ENCODE measurements at places on chromosomes 1 and 21.
A peak's percentile ranks its signal among the peaks of the same experiment; 100 is the strongest.

GRCh38 chr1:89550995-89551394 is 26.4 kb downstream of the LRRC8B start:
- DNase-seq, result no peak

- DNase-seq, result peak; percentile 60
Measured at GRCh38 chr21:36135391-36136102, 668 bp downstream of the CBR3 start.

GRCh38 chr1:11912000-11912399 is 14.2 kb downstream of the KIAA2013 start:
- DNase-seq, result no peak

DNA sequence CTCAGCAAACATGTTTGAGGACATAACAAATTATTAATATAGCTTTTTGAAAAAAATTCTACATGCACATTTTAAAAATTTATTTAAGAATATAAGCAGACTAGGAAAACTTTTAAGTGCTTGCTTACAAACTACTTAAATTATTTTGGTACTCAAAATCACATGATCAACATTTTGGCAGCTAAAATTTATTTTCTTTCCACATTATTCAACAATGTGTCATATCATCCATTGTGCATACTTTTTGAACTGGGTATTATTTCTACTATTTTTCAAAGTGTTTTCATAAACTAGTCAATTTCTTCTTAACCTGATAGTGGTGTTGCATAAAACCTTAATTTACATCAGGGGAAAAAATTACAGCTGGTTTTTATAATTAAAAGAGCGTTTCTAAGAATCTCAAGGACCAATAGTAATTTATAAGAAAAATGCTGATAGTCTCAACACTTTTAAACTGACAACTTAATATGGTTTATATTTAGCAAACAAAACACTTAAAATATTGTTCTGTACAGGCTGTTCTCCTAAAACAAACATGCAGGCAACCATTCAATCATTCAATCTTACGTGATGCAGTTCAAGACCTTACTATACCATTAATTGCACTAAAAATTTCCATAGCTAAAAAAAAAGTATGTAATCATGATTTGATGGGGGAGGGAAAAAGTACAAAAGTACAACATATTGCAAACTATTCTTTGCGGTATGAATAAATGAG is 105.0 kb downstream of the GPATCH2 start:
- no peak for DNase-seq

DNA sequence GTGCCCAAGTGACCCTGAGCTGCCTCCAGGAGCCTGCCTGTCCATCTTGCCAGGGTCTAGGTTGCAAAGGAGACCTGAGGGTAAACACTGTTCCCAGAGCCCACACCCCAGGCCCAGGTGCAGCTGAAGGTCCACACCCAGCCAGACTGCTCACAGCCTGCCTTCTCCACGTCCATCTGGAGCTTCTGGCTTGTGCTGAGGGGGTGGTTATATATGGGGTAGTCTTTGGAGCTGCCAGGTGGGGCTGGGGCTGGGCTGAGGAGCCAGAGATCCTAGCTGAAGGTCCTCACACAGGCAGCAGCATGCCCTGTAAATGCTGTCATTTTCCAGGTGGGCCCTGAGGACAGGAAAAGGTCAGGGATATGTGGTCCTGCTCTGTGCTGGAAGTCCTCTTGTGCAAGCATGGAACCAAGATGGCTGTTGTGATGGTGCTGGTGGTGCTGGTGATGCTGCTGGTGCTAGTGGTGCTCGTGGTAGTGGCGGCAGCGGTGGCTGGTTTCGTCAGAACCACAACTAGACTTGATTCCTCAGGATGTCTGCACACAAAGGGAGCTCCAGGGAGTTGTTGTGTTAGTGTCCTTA is 182.7 kb downstream of the MATN1 start:
- no peak for DNase-seq

DNA sequence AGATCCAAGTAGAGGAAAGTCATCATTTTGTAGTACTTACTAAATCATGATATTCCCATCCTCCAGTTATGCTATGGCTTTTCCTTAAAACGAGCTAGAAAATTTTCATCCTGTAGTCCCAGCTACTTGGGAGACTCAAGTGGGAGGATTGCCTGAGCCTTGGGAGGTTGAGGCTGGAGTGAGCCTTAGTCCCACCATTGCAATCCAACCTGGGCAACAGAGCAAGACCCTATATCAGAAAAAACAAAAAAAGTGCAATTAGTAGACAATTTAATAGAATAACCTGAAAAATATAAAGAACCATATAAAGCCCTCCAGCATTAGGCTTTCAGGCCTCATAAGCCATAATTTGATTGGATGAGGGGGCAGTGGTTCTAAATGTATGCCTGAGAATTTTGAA is 6.8 kb downstream of the UCK2 start:
- no peak for DNase-seq

DNA sequence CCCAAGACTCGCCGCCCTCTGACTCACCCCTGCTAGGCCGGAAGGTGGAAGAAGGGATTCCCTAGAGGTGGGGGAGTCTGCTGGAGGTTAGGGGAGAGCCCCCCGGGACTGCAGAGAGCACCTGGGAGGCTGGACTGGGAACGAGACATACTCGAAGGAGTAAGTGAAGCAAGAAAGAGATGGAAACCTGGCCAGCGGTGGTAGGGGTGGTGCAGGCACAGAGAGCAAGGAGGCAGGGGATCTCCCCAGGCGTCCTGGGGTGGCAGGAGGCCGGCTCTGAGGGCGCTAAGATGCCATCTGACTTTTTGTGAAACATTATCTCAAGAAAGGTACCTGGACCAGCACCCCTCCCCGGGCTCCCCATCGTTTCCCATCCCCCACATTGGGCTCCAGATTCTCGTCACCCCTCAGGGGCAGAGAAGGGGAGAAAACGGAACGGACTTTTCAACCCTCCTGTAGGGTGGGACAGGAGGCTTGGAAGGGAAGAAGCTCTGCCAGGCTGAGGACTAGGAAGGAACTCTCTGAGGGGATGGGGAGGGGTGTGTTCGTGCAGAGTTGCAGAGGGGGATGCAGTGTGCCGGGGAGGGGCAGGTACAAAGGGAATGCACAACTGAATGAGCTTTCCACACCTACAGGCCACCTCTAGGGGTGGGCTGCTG is 708 bp downstream of the CHRNB2 start:
- no peak for DNase-seq

- no peak for DNase-seq
Measured at GRCh38 chr1:54498383-54499096, 49.5 kb upstream of the ACOT11 start.

- DNase-seq, result no peak
Measured at GRCh38 chr1:85609976-85610375, 29.4 kb downstream of the CCN1 start.

GRCh38 chr1:43706598-43707189 is 642 bp upstream of the ST3GAL3 start:
- no peak for DNase-seq

- DNase-seq, result no peak
Measured at GRCh38 chr21:26049803-26050202, 120.8 kb downstream of the APP start.

DNA sequence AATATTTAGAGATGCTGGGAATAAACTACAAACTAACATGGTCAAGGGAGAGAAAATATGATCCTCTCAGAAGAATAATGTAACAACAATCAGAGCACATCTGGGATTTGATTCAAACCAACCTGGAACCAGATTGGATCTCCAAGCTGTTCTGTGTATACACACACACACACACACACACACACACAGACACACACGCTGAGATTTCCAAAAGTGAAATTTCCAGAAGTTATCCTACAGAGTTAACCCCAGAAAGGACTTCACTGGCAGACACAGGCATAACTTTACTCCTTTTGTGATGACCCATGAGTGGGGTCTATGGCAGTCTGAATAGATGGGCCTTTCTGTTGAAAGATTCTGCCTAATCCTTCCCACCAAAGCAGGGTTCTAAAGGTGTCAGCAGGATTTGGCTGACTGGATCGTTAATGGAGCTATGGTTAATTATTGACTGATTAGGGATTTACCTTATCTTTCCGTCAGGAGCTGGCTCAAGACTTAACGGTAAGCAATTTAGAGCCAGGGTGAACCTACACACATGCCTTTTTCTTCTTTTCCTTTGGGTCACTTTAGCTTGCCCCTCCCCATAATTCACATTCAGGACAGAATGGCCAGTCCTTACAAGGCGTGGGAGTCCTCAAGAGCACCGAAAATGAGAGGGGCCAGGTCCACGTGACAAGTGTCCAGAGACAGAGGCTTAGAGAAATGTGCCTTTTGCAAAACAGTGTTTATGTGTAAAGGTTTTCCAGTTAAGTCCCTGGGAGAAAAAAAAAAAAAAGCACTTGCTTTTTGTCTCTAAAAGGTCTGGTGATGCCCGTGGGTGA is 10.9 kb upstream of the PROX1 start:
- DNase-seq, result no peak

- DNase-seq, result no peak
Measured at GRCh38 chr1:232372841-232373440, 257.0 kb downstream of the SIPA1L2 start.

DNA sequence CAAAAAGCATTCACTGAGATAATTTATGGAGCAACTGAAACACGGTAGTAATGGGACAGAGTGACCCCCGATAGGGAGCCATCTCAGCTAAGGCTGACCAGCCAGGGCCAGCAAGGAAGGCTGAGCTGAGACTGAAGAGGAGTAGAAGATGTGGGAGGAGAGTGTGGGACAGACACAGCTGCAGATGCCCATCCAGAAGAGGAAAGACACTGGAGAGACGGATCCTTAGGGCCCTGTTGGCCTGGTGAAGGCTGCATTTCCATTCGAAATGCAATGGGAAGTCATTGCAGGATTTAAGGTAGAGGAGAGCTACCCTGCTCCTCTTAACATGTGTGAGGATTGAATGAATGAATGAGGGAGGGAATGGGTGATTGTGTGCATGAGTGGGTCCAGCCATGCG is 44.0 kb upstream of the LRP8 start:
- no peak for DNase-seq

DNA sequence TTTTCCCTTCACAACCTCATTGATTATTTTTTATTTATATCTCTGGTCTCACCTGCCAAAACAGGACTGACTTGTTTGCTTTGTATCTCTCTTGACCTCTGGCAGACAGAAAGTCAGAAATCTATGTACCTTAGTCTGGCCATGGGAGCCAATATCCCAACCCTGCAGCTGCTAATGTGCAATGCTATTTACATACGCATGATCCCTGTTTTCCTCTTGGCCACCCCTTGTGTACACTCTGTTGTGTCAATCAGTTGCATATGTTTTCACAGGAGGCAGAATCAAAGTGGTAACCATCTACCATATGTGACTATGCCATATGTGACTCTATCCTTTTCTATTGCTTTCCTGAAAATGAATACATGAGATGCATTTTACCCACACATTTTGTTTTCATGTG is 688.8 kb downstream of the PLA2G4A start:
- DNase-seq, result no peak

- DNase-seq, result no peak
Measured at GRCh38 chr1:53896635-53897229, 2.7 kb downstream of the DIO1 start.

- DNase-seq, result no peak
Measured at GRCh38 chr1:64961923-64962322, 4.4 kb downstream of the JAK1 start.

- DNase-seq, result peak; percentile 47
Measured at GRCh38 chr1:87151500-87152421, 176.9 kb upstream of the LMO4 start.

DNA sequence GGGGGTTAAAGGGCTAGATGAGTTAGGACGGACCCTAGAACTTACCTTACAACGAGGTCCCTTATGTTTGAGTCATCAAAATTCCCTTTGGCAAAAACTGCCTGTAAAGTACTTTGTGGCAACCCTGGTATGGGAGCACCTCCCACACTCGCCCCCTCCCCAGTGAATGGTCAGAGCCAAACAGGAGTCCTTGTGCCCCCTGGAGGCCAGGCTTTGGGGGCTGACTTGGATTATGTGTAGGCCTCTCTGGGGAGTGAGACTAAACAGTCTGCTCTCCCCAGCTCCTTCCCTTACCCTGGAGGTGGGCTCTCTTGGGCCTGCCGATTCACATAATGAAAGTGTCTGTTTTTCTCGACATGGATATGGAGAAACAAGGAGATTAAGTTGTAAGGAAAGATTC is 81.2 kb downstream of the ADCY10 start:
- no peak for DNase-seq

GRCh38 chr1:20102875-20103274 is 16.5 kb downstream of the PLA2G2D start:
- no peak for DNase-seq
